ENCODE measurements at places on chromosomes 4 and X.

DNA sequence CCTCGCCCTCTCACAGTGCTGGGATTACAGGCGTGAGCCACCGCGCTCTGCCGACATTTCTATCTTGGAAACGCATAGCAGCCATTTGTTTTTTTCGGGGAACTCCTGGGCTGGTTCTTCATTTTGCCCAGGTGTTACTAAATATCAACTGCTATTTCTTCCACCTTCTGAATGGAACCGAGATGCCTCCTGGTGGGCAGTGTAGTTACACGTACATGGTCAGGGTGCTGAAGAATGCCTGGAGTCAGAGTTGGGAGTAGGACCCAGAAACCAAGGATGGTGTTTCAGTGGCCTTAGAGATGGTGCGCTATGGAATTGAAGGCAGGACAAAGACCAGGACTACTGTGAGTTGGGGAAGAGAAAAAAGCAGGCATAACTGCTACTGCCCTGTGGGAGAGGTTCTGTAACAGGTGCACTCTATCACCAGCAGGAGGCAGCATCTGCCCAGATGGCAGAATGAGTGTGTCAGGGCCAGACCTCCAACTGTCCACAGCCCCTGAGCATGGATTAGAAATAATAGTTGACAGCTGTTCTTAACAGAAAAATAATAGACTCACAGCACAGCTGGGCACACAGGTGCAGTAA lies 81.7 kb downstream of the ZC4H2 start:
- no peak for DNase-seq

- no peak for DNase-seq
Observed at GRCh38 chrX:2679534-2680485, 11.3 kb upstream of the CD99 start.

DNA sequence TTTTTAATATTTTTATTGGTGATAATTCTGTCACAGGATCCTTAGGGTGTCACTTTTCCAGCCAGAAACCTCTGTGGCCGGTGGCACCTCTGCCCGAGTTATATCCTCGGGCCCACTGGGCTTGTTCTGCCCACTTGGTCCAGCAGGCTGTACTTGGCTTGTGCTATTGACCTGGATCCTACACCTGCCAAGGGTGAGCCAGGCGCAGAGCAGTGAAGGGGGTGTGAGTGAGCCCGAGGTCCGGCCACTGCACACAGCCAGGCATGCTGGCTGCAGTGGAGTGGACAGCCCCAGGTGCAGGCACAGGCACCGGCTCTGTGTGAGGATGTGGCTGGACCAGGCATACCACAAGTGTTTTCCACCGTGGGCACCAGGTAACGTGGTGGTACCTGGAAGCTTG lies 54.7 kb upstream of the NUDT6 start:
- DNase-seq, result no peak

DNA sequence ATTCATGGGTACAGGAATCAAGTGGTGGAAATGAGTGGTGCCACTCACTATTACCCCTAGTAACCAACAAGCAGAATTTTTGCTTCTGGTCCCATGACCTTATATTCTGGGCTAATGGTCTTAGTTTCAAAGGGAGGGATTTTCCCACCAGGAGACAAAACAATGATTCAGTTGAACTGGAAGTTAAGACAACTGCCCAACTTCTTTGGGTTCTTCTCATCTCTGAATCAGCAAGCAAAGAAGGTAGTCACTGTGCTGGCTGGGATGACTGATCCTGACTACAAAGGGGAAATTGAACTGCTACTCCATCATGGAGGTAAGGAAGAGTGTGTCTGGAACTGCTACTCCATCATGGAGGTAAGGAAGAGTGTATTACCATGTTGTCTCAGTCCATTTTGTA lies 87.2 kb downstream of the IL13RA2 start:
- DNase-seq, result no peak

DNA sequence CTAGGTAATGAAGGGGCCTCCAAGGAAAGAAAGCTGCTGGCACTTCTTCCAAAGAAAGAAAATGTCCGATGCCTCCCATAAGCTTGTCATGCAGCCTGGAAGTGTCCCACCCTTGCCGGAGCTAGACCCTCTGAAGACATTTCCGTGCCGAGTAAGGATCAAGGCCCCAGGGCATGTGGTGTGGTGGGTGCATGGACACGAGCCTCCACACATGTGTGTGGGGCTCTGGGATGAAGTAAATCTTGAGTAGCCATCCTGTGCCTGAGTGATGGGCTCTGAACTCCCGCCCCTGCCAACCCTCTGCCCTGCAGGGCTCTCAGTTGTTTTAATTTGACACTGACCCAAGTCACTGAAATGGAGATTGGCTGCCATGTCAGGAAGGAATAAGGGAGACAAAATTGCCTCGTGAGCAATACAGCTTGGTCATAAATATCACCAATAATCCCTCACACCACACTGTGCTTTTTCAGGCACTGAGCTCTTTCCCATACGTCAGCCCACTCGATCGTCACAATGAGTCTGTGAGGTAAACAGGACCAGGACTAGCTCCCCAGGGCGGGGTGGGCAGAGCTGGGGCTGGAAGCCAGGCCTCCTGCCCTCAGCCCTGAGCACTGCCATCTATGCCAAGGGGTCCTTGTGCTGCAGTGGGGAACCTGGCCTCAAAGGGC lies 24.6 kb downstream of the CNGA2 start:
- DNase-seq, result no peak
